ENCODE measurements at places on chromosomes 11 and 22.

- DNase-seq = no peak
These were observed 15.7 kb upstream of the PARVA start for GRCh38 chr11:12361682-12362081.

- DNase-seq = no peak
These were observed 350 bp upstream of the KCTD14 start for GRCh38 chr11:78023426-78023825.

GRCh38 chr11:112588252-112588694 lies 327.6 kb upstream of the PLET1 start:
- no peak for DNase-seq

GRCh38 chr11:126415669-126416420 lies 60.4 kb downstream of the ST3GAL4 start:
- DNase-seq = no peak

Data from cortex of kidney (tissue), 1 donor.